ENCODE measurements at places on chromosomes 2 and 18. TPM values are rescaled to one million over a fixed set of nuclear protein-coding genes. Genes with fewer than 3 reads are reported as not detected.

DNA sequence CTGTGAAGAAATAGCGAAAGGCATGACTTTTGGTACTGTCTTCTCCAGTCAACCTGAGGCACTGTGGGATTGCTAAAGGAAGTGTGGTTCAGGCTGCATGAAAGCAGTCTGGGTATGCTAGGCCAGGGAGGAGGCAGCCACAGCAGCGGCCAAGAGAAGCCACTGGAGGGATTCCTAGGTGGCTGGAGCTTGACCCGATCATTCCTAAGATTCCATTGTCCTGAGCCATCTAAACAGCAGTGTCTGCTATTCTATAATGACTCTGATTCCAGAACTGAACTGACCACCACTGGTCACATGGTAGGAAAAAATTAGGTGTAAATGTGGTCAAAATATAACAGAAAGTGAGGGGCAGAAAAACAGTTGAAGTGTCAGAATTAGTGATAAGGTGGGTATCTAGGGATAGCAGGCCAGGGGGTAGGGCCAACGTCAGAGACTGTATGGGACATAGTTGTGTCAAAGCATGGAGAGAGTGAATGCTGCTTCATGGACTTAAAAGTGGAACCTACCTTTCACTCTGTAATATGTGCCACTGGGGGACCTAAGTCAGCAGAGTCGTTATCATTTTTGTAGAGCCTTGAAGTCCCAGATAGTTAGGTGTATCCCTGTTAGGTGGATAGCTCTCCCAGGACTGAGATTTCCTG lies 204.6 kb downstream of the CTNNA2 start:
- DNase-seq = no peak

DNA sequence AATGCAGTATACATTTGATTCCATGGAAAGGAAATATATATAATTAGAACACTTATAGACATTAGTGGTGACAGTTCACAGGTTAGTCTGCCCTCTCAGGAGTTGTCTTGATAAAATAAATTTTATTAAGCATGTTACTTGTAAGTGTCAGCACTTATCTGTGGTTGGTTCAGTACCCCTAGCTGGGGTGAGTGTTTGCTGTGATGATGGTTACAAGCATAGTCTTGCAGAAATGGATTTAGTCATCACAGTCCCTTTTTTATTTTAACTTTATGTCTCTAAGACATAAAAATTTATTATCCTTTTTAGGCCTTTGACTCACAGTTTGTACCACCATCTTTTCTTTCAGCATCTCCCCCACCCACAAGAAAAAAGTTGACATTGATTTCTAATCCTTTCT lies 52.1 kb downstream of the NCK2 start:
- no peak for DNase-seq

- DNase-seq = no peak
Measured at GRCh38 chr2:124121760-124122275, 96.7 kb downstream of the CNTNAP5 start.

- no peak for DNase-seq
Measured at GRCh38 chr2:13858626-13859025, 773.9 kb upstream of the LRATD1 start.

- DNase-seq = no peak
Measured at GRCh38 chr2:127330753-127331152, 36.8 kb upstream of the ERCC3 start.

DNA sequence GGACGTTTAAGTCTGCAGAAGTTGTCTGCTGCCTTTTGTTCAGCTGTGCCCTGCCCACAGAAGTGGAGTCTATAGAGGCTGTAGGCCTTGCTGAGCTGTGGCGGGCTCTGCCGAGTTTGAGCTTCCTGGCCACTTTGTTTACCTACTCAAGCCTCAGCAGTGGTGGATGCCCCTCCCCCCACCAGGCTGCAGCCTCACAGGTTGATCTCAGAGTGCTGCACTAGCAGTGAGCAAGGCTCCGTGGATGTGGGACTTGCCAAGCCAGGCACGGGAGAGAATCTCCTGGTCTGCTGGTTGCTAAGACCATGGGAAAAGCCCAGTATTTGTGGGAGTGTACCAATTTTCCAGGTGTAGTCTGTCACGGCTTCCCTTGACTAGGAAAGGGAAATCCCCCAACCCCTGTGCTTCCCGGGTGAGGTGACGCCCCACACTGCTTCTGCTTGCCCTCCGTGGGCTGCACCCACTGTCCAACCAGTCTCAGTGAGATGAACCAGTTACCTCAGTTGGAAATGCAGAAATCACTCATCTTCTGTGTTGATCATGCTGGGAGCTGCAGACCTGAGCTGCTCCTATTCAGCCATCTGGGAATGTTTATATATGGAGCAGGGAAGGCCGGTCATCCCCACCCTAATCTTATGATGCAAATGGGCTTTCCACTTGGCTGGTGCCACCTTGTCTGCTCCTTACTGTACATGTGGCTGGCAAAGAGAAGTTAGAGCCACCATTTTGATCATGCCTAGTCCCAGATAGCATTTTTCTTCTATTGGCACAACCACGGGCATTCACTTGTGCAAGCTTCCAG lies 156.9 kb upstream of the ITGA6 start:
- no peak for DNase-seq

GRCh38 chr2:10864861-10865636 lies 46.7 kb upstream of the KCNF1 start:
- DNase-seq = no peak

- no peak for DNase-seq
Measured at GRCh38 chr18:12397793-12398192, 9.9 kb upstream of the PRELID3A start.

DNA sequence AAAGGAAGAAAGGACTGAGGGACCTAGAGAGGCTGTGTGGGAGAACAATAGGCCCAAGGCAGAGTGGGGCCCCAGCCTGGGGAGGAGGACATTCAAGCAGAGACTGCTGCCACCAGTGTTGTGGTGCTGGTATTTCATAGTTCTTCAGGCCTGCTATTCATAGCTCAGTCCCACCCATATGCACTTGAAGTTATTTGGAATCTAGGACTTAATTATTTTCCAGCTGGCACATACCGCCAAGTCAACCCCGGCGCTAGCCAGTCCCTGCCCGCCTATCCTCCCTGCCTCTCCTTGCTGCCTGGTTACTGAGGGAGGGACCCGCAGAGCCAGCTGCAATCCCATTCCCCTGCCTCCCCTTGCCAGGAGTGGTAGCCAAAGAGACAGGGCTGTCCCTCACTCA lies 141.2 kb downstream of the CABLES1 start:
- no peak for DNase-seq

GRCh38 chr2:26475037-26475436 lies 2.9 kb downstream of the OTOF start:
- DNase-seq = no peak

- no peak for DNase-seq
Measured at GRCh38 chr2:62382122-62382521, 123.9 kb downstream of the TMEM17 start.

- DNase-seq = no peak
Measured at GRCh38 chr2:69203166-69203985, 183.7 kb downstream of the GFPT1 start.

GRCh38 chr2:151826737-151827157 lies 1.5 kb downstream of the ARL5A start:
- DNase-seq = no peak

PRKAG3 gene
- not detected for total RNA-seq

SS18 gene
- 378 TPM for total RNA-seq

TPO gene
- 2.0 TPM for total RNA-seq

VIL1 gene
- not detected for total RNA-seq

TBR1 gene
- total RNA-seq = not detected

GREB1L gene
- total RNA-seq = 0.98 TPM

ASPRV1 gene
- total RNA-seq = 0.49 TPM
